ENCODE measurements at places on chromosomes 6 and 20.

DNA sequence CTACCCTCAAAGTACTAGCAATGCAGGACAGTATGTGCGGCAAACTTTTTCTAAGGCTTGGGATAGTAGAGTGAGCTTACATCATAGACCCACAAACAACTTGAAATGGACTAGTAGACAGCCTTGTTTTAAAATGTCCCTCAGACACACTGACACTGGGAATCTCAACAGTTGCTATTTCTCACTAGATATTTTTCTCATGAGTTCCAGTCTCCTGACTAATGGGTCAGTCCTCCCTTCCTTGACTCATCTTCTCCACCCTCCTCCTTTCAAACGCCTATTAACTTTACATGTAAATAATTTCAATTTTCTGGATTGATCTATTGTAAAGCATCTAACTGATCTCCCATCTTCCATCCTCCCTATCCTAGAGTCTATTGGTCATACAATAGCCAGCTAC is 308.3 kb upstream of the PREP start:
- DNase-seq = no peak

GRCh38 chr20:48754292-48754691 is 73.5 kb downstream of the PREX1 start:
- DNase-seq = no peak

DNA sequence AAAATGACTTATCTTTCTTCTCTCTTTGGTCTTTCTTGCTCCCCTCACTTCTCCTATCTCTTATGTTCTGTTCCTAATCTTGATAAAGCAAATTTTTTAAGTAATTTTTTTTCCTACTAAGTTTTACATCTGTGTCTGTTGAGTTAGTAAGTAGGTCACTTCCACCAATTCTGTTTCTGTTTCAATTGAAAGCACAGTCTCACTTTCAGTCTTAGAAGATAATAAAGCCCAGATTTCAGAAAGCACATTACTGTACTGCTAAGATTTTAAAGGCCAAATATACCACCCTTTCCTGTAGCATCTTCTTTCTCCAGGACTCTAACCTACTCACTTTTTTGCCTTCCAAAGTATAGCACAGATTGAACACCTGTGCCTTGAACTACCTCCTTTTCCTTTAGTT is 866.1 kb upstream of the ADGRB3 start:
- no peak for DNase-seq

DNA sequence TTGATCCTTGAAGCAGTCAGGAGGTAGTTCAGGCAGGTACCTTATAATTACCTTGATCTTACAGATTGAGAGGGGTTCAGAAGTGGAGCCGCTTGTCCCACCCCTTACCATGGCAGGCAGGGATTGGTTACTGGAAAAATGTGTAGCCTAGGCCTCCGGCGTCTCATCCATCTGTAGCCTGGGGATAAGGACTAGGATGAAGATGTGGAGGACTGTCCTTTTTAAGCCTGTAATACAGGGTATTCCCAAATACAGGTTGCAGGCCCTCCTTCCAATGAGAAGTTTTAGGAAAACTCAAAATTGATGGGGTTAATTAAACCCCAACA is 2.8 kb downstream of the HMGA1 start:
- no peak for DNase-seq

DNA sequence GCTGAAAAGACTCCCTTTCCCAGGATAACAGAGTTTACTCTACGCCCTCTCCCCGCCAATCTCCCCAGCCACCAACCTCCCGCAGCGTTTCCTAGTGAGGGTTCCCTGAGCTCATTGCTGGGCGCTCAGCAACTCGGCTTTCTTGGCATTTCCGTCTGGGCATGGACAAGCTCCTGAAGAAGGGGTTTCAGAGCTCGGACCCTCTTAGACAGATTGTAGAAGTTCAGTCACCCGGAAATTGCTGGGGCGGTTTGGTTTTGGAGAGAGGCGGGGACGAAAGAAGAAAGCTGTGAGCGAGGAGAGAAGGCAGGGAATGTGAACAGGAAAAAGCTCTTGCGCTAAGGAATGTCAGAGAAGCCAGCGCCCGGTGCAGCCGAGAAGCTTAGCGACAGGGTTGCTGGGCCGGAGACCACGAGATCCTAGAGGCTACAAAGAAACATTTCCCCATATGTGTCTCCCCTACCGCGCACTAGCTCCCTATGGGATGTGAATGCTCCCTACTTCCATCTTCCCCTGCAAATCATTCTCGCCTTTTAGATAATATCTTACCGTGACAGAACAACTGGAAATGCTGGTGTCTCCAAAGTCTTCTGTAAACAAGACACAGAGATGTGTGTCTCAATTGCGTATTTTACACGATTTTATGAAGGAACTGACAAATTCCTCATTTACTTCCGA is 15.8 kb downstream of the POM121L2 start:
- no peak for DNase-seq

DNA sequence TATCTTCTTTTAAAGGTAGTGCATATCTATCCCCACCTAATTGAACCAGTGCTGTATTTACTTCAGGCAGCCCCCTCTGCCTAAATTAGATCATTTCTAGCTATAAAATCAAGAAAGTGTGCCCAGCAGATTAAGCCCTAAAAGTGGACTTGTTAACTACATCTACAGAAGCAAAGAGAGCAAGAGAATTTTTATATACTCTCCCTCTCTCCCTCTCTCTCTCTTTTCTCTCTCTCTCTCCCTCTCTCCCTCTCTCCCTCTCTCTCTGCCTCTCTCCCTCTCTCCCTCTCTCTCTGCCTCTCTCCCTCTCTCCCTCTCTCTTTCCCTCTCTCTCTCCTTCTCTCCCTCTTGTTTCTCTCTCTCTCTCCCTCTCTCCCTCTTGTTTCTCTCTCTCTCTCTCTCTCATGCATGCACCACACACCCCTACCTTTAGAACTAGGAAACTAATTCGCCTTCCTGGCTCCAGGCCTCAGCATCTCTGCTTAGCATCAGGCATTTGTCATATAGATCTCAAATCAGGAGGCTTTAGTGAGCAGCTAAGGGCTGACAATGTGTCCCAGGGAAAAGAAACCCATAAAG is 71.4 kb downstream of the FOXA2 start:
- no peak for DNase-seq

- DNase-seq = no peak
Measured at GRCh38 chr6:53926505-53926904, 131.7 kb downstream of the LRRC1 start.

Measured in stimulated activated CD8-positive, alpha-beta memory T cell treated with anti-CD3 and anti-CD28 coated beads, Interleukin-4, amount 100 ng/mL, for 1 hour (primary cell).